Pons (tissue), 1 donor: ENCODE measurements at places on chromosomes 1 and 21.
A peak's percentile ranks its signal among the peaks of the same experiment; 100 is the strongest.

DNA sequence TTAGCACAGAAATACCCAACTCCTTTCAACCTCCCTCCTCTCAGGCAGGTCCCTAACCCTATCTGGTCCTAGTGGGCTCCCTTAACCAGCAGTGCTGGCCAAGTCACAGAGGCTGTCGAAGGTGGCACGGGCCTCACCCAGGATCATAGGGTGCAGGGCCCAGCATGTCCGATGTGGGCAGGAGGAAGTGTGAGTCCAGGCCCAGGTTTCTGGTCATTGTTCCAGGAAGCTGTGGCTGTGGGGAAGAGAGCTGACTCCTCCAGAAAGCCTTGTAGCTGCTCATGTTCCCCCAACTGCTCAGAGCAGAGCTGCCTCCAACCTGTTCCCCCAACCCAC is 2.4 kb downstream of the CCDC17 start:
- DNase-seq = no peak

GRCh38 chr1:228438266-228438665 is 21.6 kb upstream of the TRIM17 start:
- DNase-seq = no peak

DNA sequence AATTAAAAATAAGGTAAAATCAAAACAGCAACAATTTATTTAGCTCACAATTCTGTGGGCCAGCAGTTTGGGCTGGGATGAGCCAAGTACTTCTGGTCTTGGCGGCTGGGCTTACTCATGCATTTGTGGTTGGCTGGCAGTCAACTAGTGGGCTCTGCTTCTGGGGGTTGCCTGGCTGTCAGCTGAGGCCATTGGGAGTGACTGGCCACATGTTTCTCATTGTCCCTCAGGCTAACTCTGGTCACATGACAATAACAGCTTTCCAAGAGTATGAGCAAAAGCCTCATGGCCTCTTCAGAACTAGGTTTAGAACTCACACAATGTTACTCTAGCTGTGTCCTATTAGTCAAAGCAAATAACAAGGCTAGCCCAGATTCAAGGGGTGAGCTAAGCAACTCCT is 15.6 kb upstream of the CHIA start:
- peak; percentile 30 for DNase-seq

GRCh38 chr1:156860628-156861423 is at the start of gene NTRK1:
Gene NTRK1 (plus strand): TSS chr1:156860865. CDS start chr1:156860935, 70 bp downstream.
- DNase-seq = peak; percentile 28

GRCh38 chr1:150513351-150513791 is 2.2 kb upstream of the FALEC start:
- no peak for DNase-seq

DNA sequence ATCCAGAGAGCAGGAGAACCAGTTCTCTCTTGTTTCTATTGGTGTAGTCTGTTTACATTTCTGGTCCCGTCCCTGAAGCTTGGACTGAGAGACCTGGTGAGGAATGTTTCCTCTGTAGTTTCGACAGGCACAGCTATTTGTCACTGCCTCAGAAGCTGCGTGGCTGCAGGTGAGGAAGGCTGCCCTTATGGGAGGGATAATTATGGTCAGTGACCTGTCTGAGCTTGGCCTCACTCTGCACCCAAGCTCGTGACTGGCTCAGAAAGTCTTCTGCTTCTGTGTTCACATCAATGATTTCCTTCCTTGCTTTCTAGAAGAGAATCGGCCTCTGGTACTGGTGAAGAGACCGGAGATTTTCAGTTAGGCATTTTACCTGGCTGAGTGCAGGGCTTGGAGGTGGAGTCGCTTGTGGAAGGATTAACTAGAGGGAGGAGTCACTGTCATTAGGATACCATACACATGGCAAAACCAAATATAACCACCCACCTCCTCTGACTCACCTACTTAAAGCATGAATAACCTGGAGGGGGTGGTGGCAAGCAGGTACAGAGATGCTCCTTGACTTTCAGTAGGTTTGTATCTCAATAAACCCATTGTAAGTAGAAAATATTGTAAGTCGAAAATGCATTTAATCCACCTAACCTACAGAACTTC is 19.9 kb upstream of the WDR26 start:
- no peak for DNase-seq

- DNase-seq = no peak
These were observed 183.4 kb downstream of the ZNF281 start for GRCh38 chr1:200226268-200226968.

DNA sequence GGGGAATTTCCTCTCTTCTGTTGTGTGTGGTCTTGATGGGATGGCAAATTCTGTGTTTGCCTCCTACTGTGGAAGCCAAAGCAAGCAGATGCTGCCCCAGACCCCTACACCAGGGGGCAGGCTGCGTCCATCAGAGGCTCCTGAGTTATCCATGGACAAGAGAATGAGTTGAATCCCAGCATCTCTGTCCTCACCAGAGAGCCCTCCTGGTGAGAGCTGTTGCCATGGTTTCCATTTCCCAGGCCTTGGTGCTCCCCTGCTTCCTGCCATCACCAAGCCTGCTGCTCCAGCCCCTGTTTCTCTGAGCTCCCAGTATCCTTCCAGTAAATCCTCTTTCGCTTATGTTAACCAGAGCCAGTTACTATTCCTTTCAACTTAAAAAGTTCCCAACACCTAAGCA is 20.4 kb upstream of the GNG12 start:
- peak; percentile 51 for DNase-seq

DNA sequence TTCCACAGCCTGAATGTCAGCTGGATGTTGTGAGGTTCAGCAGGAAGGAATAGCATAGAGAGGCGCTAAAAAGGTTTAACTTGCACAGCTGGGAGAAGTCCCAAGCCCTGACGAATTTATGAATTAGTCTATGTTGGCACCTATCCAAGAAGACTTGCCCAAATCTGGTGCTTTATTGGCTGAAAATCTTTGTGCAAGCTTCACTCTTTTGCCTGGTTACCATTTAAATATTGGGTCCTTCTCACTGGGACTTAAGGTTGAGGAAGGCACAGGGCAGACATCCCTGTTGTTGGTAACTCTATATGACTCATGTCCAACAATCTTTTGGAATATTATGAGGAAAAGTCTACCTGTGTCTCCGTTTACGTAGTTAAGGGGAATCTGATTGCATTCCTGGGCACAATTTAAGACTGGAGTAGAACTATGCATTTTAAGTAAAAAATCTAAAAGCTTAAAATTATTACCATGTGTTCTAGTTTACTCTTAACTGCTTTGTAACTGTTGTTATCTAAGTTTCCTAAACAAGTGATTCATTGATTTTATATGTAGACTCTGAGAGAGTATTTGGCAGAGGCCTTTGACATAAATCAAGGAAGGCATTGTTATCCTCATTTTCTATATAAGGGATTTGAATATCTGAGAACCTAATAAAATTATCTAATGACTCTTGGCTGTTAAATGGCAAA is 181.7 kb upstream of the DPYD start:
- DNase-seq = no peak

DNA sequence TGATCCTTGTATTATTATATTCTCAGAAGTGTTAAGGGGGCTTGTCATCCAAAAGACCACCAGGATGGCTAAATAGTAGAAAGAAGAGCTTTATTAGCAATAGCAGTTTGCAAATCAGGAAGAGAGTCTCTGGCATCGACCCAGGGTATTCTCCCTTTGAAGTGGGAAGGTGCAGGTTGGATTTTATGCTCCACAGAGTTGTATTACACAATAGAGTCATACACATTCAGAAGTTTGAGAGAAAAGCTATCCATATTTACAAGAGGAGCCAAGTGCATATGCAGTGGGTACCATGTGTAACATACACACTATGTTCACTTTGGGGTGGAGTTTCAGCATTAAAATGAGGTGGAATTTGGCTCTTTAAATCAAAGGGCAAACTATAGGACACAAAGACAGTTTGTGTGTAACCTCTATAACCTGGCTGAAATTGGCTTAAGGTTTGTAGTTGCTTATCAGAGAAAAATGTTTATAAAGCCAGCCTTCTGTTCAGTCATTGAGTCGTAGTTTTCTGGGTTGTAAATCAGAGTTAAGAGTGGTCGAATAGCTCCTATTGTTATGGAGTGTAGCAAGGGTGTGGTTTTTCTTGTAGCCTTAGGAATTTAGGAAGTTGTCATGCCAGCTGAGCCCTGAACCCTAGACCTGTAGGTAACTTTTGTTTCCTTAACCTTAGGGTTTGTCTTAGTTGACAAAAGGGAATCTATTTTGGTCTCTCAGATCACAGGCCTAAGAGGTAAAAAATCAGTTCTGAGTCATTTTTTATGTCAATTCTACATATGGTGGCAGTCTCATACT is 125.3 kb downstream of the DNM3 start:
- DNase-seq = no peak

GRCh38 chr1:7704214-7705047 is 66.7 kb upstream of the VAMP3 start:
- DNase-seq = peak; percentile 87

- peak; percentile 61 for DNase-seq
These were observed 8.9 kb upstream of the LEMD1 start for GRCh38 chr1:205430696-205431305.
